Heart left ventricle (tissue), 16 donors: ENCODE measurements at places on chromosomes 7 and 10. TPM values are rescaled to one million over a fixed set of nuclear protein-coding genes. Genes with fewer than 3 reads are reported as not detected.
A peak's percentile ranks its signal among the peaks of the same experiment; 100 is the strongest.

The UCN3 gene
- total RNA-seq = not detected

The SLC18A3 gene
- total RNA-seq = not detected

The PDZD7 gene
- total RNA-seq = 0.97 TPM

The GIMAP5 gene
- total RNA-seq = 10.4 TPM

The TMEM273 gene
- total RNA-seq = 15.9 TPM

The OR2A7 gene
- 0.81 TPM for total RNA-seq

The MMP21 gene
- total RNA-seq = 0.09 TPM

The AKR1B1 gene
- total RNA-seq = 217 TPM

The SUMF2 gene
- total RNA-seq = 30.9 TPM

The SPDYE2 gene
- not detected for total RNA-seq

The PARD3 gene
- 29.3 TPM for total RNA-seq

The SPAM1 gene
- not detected for total RNA-seq

The AKR1C2 gene
- total RNA-seq = 11.3 TPM

The EN2 gene
- total RNA-seq = not detected

GRCh38 chr10:126909147-126909546 is 3.9 kb downstream of the DOCK1 start:
- DNase-seq = no peak

DNA sequence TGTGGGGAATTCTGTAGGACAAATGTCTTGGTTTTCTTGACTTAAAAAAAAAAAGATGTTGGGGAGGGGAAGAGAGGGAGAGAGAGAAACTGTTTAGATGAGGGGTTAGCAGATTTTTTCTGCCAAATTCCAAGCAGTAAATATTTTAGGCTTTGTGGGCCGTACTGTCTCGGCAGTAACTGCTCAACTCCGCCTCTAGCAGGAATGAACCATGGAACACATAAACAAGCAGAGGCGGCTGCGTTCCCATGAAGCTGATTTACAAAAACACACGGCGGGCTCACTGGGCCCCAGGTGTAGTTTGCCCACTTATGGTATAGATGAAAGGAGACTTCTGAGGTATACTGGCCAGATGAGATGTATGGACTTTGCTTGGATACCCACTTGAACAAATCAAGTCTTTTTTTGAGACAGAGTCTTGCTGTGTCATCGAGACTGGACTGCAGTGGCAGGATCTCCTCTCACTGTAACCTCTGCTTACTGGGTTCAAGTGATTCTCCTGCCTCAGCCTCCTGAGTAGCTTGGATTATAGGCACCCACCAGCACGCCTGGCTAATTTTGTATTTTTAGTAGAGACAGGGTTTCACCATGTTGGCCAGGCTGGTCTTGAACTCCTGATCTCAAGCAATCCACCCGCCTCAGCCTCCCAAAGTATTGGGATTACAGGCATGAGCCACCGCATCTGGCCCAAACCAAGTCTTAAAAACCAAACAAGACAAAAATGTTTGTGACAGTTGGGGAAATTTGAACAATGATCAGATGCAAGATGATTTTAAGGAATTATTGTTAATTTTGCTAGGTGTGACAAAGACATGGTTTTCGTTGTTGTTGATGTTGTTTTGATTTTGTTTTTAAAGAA is 9.7 kb upstream of the ADAMTS14 start:
- no peak for DNase-seq

- no peak for DNase-seq
Observed at GRCh38 chr7:70660154-70660818, 471.7 kb upstream of the GALNT17 start.

- DNase-seq = no peak
Observed at GRCh38 chr7:98982686-98983085, 104.4 kb downstream of the TRRAP start.

DNA sequence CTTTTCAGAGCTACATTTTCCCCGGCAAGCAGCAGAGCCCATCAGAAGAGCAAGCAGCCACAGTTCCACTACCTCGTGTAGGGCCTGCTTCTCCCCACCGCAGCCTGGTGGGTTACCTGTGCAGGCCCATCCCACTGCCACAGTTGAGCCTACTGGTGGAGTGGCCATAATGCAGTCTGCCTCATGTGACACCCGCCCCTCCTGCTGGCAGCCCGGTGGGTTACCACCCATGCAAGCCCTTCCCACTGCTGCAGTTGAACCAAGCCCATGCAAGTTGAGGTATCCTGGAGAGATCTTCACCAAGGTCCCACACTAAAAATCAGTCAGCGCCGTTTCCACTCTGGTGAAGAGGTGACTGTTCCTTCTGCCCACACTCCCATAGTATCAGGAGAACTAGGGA is 32.1 kb upstream of the CNNM1 start:
- DNase-seq = no peak

DNA sequence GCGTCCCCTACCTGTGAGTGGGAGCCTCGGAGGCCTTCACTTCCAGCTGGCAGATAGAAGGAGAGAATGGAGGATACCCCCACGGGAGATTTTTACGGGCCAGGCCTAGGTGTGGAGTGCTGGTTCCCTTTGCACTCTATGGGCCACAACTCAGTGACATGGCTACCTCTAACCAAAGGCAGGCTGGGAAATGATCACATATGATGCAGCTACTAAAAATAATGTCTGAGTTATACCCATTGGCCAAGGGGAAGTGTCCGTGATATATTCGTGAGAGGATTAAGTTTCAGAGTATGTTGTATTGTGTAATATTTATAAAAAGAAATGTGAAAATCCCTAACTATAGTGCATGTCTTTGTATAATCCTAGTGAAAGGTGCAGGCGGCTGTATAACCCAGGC is 13.5 kb upstream of the HIPK2 start:
- no peak for DNase-seq

GRCh38 chr10:96646301-96646700 is 59.5 kb upstream of the TM9SF3 start:
- no peak for DNase-seq

DNA sequence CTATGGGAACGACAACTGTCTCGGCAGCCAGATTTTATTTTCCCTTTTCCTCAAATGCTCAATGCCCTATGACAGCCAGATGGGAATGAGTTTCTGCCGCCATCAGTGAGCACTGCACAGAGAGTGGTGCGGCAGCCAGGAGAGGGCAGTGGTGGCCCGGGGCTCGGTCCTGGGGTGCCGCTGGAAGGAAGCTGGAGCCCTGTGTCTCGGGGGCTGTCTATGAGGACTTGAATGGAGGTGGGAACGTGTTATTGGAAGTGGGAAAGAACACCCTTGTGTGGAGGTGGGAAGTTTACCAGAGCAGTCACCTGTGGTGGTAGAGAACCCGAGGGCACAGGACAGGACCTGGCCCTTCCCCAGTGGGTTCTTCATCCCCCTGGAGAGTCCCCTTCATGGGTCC is 35.8 kb downstream of the JAKMIP3 start:
- DNase-seq = peak; percentile 5

- DNase-seq = peak; percentile 90
Observed at GRCh38 chr10:103661198-103661950, 167.9 kb downstream of the NEURL1 start.

GRCh38 chr10:53093878-53094277 is 321.3 kb upstream of the MBL2 start:
- no peak for DNase-seq

DNA sequence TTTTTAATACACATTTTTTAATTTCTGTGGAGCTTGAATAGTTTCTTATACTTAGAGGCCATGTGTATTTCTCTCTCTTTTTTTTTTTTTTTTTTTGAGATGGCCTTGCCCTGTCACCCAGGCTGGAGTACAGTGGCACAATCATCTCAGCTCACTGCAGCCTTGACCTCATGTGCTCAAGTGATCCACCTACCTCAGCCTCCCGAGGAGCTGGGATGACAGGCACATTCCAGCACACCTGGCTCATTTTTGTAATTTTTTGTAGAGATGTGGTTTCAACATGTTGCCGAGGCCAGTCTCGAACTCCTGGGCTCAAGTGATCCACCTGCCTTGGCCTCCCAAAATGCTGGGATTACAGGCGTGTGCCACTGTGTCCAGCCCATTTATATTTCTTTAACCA is 64.3 kb downstream of the CDK13 start:
- DNase-seq = no peak

GRCh38 chr10:78299851-78300468 is 266.3 kb downstream of the RPS24 start:
- DNase-seq = peak; percentile 60

GRCh38 chr10:3538291-3538655 is 246.7 kb downstream of the KLF6 start:
- DNase-seq = no peak

- no peak for DNase-seq
Observed at GRCh38 chr7:43037531-43037930, 74.9 kb upstream of the HECW1 start.

GRCh38 chr10:96263669-96264068 is 7.7 kb downstream of the BLNK start:
- no peak for DNase-seq

GRCh38 chr10:108241166-108241565 is 1076.7 kb upstream of the SORCS1 start:
- no peak for DNase-seq

GRCh38 chr7:124689523-124689922 is 76.1 kb downstream of the GPR37 start:
- DNase-seq = no peak

- DNase-seq = no peak
Observed at GRCh38 chr10:67678335-67678974, 17.5 kb downstream of the CTNNA3 start.

- no peak for DNase-seq
Observed at GRCh38 chr10:25786161-25786560, 147.9 kb upstream of the MYO3A start.

GRCh38 chr7:137342828-137343261 is 688 bp downstream of the PTN start:
- no peak for DNase-seq

GRCh38 chr7:98126311-98127142 is 19.9 kb downstream of the LMTK2 start:
- no peak for DNase-seq

DNA sequence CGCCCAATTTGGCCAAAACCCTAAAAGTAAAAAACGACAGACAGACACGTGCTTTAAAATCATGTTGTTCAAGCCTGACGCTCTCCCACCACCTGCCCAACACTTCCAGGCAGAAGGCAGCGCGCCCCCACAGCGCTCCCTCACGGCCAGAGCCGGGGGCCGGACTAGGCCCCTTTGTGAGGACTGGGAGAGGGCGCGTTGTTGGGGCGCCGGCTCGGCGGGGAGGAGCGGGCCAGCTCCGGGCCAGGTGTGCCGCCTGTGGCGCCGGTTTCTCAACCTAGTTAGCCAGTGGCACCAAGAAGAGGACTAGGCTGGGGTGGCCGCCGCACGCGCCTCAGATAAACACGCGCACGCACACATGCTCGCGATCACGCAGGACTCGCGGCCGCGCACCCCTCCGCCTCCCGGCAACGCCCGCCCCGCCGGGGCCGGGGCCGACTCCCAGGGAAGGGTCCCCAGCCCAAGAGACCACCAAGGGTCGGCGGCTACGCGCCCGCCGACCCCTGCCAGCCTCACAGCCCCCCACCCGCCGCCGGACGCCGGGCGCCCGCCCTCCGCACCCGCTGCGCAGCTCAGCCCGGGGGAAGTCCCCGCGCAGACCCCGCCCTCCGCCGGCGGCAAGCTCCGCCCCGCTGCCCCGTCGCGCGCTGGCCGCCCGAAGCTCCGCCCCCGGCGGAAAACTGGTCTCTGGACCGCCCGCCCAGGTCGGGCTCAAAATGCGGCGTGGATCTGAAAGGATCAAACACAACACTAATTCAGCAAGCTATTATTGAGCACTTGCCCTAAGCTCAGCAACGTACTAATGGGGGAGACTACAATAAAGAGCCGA is at the start of gene IMMP2L:
Gene IMMP2L (minus strand): TSS at position 589 of the 829 bp plus-strand sequence.
- DNase-seq = peak; percentile 95

DNA sequence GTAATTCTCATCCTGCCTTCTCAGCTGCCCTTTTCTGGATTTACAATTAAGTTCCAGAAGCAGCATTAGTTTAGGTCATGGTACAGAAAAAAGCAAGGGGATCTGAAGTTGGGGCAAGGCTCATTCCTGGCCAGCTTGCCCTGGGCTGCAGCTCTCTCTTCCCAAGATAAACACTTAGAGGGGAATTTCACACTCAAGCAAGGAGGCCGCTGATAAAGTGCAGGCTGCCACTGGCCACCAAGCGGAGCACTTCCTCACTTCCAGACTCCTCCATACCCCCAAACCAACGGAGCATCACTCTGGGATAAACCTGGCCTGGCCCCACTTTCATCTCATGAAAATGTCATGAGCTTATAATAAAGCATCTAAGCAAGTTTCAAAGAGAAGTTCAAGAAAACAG is 445.5 kb upstream of the MKI67 start:
- DNase-seq = no peak

- no peak for DNase-seq
Observed at GRCh38 chr7:134766779-134767519, 12.5 kb upstream of the CALD1 start.

DNA sequence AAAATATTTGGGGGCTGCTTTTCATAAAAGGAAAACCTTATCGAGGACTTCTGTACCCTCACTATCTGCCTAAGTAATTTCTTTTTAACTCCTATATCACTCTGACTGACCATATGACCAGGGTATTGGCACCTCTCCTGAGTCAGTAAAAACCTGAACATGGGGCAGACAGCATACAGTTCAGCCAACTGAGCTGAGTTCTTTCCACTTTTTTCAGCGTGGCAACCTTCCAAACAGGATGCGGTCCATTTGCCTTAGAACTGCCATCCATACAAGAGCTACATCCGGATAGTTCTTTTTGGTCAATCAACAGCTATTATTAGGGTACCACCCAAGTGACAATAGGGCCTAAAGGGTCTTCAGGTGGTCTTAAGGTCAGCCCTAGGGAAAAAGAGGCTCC is 122.6 kb downstream of the MARCHF5 start:
- no peak for DNase-seq

DNA sequence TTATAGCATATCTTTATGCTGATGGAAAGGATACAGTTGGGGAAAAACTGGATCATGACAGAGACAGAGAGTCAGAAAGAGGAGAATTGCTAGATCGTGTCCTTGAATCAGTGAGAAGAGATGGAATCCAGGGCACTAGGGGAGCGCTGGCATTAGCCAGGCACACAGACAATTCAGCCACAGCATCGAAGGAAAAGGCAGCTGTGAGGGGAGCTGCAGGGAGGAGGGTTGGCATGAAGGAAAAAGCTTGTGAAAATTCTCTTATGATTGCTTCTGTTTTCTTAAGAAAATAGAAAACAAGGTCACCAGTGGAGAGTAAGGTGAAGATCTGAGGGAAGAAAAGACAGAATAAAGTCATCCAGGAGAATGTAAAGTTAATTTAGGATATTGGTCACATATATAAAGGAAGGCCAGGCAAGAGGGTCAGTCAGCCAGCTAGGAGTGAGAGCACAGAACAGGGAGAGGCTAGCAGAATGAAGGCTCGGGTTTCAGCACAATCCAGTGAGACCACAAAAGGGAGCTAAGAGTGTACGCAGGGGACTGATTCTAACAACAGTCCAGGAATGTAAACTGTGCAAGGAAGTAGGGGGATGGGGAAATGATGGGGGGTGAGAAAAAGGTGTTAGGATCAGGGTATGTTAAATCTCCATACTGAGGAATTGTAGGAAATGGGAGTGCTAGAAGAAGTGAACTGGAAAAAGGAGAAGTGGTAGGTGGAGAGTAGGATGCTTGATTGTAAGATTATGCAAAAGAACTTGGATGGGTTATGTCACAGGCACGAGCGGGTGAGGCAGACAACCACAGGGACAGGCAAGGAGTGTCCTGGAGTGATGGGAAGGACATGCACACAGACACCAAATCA is 112.0 kb downstream of the RNF32 start:
- DNase-seq = no peak
